ENCODE measurements at places on chromosomes 12 and 14. TPM values are rescaled to one million over a fixed set of nuclear protein-coding genes. Genes with fewer than 3 reads are reported as not detected.

Gene SPIC
- total RNA-seq, result not detected

DNA sequence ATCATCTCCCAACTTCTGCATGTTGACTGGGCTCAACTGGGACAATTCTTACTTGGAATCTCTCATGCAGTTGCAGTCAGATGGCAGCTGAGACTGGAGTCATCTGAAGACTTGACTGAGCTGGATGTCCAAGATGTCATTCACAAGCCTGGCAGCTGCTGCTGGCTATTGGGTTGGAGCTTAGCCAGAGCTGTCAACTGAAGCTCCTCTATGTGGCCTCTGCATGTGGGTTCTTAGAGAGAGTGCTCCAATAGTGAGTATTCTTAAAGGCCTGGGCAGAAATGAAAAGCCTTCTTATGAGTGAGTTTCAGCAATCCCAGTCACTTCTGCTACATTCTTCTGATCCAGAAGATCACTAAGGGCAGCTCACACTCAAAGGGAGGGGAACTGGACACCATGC, 440.9 kb downstream of the LRIG3 start:
- H3K4me1 ChIP-seq, result no peaks in the 10 kb centered on the region
- no peak overlapping the region for H3K4me3 ChIP-seq
- no peaks in the 10 kb centered on the region for H3K36me3 ChIP-seq
- no peaks in the 10 kb centered on the region for H3K27me3 ChIP-seq
- H3K27ac ChIP-seq, result no peak overlapping the region
- DNase-seq, result no peak

DNA sequence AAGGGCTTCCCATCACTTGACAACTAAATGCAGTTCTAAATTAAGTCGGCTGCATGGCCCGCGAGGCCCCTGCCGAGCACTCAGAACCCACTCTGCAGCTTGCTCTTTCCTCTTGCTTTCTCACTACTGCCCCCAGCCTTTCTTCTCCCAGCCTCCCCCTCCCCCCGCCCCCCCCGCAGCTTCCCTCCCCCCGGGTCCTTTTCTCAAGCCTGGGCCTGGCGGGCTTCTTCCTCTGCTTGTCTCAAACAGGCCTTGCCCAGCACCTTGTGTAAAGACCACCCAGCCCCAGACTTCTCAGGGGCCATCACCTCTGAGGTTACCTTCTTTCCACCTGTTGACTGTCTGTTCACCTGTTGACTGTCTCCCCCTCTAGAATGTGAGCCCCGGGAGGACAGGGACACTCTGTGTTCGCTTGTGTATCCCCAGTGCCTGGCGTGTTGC, 1.1 kb downstream of the CYP46A1 start:
- no peaks in the 10 kb centered on the region for H3K36me3 ChIP-seq
- peaks cover 9% of the 10 kb centered on the region for H3K4me1 ChIP-seq
- no peak overlapping the region for H3K4me3 ChIP-seq
- no peak overlapping the region for H3K27ac ChIP-seq

GRCh38 chr12:75020068-75020557, 189.5 kb downstream of the KCNC2 start:
- H3K36me3 ChIP-seq, result no peaks in the 10 kb centered on the region
- no peak overlapping the region for H3K27ac ChIP-seq
- no peak overlapping the region for H3K4me3 ChIP-seq

Gene PPP4R4
- total RNA-seq, result 0.21 TPM

DNA sequence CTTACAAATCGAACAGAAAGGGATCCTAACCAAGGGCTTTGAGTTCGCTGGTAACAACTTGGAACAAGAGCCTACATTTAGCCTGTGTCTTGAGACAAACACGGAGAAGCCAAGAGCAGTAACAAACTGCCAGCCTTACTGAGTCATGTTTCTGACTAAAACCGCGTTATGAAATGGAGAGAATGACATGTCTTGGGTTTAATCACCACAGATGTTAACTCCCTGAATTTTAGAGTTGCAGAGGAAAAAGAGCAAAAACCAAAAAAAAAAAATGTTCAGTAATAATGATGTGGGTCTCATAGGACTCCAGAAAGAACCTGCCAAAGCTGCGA, 1.0 kb downstream of the BLTP3B start:
- peak overlapping the region; percentile 86 for H3K27ac ChIP-seq
- DNase-seq, result no peak
- H3K4me1 ChIP-seq, result no peaks in the 10 kb centered on the region
- no peaks in the 10 kb centered on the region for H3K36me3 ChIP-seq
- no peaks in the 10 kb centered on the region for H3K27me3 ChIP-seq
- peak overlapping the region; percentile 99 for H3K4me3 ChIP-seq

- no peaks in the 10 kb centered on the region for H3K36me3 ChIP-seq
- no peak overlapping the region for H3K4me3 ChIP-seq
- no peak overlapping the region for H3K27ac ChIP-seq
- no peaks in the 10 kb centered on the region for H3K4me1 ChIP-seq
- no peak for DNase-seq
Observed at GRCh38 chr12:44223736-44224135, 387.9 kb downstream of the TMEM117 start.

Data from Caco-2 (cell line).